ENCODE measurements at places on chromosomes 1 and 21.
A peak's percentile ranks its signal among the peaks of the same experiment; 100 is the strongest.

DNA sequence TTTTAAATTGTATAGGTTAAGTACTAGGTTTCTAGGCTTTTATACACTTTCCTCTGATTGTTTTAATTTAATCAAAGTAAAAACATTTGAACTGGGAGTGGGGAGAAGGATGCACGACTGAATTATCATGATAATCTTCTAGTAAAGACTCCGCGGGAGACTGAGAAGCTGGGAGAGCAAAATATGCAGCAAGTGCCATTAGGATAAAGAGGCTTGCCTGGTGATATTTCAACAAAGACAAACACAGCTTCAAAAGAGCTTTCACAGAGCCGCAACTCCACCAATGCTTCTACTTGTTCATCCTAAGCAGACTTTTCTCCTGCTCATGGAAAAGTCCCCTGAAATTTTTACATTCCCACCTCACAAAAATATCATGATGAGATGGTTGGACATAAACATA, 239.0 kb upstream of the PTBP2 start:
- peak; percentile 23 for DNase-seq

GRCh38 chr1:1946540-1946939, 27.5 kb upstream of the TMEM52 start:
- no peak for DNase-seq

GRCh38 chr1:94042388-94042787, 78.6 kb downstream of the ABCA4 start:
- DNase-seq, result no peak

GRCh38 chr1:197526736-197527371, 248.4 kb downstream of the DENND1B start:
- DNase-seq, result no peak

DNA sequence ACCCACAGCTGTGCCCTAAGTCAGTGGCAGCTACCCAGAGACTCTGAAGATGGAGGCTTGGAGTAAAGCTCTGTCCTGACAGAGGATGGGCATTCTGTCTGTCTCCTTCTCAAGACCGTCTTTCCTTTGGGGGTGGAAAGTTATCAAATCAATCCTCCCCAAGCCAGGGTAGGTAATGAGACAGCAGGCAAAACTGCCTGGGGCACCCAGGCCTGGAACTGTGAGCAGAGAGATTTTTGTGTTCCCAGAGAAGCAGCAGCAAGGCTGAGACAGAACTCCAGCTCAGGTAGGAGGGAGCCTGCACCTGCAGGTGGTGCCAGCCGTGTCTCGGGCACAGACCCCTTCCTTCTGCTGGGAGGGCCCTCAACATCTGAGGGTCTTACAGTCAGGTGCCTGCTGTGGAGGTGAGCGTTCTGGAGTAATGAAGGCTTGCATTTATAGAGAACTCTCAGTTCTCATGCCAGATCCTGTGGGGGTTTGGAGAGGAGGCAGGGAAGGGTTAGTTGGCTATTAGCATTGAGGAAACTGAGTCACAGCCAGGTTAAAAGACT, 95.6 kb downstream of the RIPK4 start:
- DNase-seq, result no peak

GRCh38 chr21:17725339-17725738, 93.8 kb downstream of the C21orf91 start:
- DNase-seq, result no peak
